ENCODE measurements at places on chromosomes 1 and 21. TPM values are rescaled to one million over a fixed set of nuclear protein-coding genes. Genes with fewer than 3 reads are reported as not detected.

DONSON gene
- 13.3 TPM for total RNA-seq

CNIH3 gene
- total RNA-seq, result 7.0 TPM

DNA sequence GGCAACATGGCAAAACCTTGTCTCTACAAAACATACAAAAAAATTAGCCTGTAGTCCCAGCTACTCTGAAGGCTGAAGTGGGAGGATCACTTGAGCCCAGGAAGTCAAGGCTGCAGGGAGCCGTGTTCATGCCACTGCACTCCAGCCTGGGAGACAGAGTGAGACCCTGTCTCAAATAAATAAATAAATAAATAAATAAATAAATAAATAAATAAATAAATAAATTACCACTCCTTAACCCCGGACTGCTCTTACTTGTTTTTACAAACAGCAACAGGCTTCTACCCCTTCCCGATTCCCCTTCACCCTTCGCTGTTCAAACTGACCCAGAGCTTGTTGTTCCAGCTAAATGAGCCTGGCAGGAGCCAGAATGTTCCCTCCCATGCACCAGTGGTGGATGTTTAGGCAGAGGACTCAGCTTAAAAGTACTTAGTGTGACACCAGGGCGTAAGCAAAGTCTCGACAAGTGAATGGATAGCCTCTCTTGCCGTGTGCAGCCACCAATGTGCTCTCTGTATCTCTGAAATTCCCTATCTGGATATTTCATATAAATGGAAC is 21.5 kb upstream of the PADI3 start:
- DNase-seq, result peak; percentile 78
- H3K27ac ChIP-seq, result peak overlapping the region; percentile 10
- no peak overlapping the region for H3K4me3 ChIP-seq

GRCh38 chr1:58607391-58607790 is 30.3 kb upstream of the TACSTD2 start:
- DNase-seq, result no peak
- H3K4me1 ChIP-seq, result no peaks in the 10 kb centered on the region
- H3K36me3 ChIP-seq, result no peaks in the 10 kb centered on the region
- H3K4me3 ChIP-seq, result no peak overlapping the region
- H3K27ac ChIP-seq, result no peak overlapping the region
- H3K27me3 ChIP-seq, result no peaks in the 10 kb centered on the region

DNA sequence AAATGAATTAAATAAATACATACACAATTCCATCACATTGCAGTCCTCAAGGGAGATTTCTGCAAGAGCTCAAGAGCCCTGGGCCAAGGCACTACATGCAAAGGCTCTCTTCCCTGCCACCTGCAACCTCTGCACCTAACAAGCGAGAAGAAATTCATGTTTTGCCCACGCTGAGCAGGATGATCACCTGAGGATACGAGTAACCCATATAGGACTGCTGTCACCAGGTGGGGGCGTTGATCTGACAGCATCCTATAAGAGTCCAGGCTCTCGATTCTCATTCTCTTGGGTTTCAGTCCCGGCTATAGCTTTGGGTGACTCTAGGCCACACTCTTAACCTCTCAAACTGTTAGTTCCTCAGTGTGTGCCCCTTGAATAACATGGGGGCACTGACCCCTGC is 18.7 kb upstream of the SPOCD1 start:
- peaks cover 14% of the 10 kb centered on the region for H3K4me1 ChIP-seq
- H3K27me3 ChIP-seq, result no peaks in the 10 kb centered on the region
- DNase-seq, result no peak
- H3K36me3 ChIP-seq, result no peaks in the 10 kb centered on the region
- H3K27ac ChIP-seq, result no peak overlapping the region

GRCh38 chr1:167122568-167122967 is 28.7 kb downstream of the STYXL2 start:
- DNase-seq, result no peak
- no peaks in the 10 kb centered on the region for H3K36me3 ChIP-seq
- no peak overlapping the region for H3K27ac ChIP-seq
- H3K27me3 ChIP-seq, result no peaks in the 10 kb centered on the region
- H3K4me3 ChIP-seq, result no peak overlapping the region

DNA sequence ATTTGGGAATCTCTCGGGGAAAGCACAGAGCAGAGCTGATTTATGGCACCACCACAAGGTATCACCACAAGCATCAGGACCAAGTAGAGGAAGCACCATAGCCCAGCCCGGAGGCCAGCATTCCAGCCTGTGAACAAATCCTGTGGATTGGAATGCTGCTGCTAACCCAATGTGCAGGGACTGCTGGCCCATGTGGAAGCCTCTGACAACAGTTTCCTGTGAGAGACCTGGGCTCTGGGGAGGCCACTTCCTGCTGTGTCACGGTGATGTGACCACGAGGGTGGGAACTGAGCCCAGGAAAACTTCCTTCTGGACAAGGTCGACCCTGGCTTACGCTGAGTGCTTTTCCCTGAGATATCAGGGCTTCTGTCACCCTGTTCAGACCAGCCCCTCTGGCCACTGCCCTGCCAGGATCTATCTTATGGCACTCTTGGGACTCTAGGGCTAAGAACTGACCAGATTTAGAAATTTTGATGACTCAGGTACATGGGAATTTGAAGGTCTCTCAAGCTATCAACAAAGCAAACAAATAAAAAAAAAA is 88.3 kb upstream of the NGF start:
- H3K27ac ChIP-seq, result peak overlapping the region; percentile 77
- peak; percentile 72 for DNase-seq
- H3K4me3 ChIP-seq, result no peak overlapping the region
- no peaks in the 10 kb centered on the region for H3K36me3 ChIP-seq

DNA sequence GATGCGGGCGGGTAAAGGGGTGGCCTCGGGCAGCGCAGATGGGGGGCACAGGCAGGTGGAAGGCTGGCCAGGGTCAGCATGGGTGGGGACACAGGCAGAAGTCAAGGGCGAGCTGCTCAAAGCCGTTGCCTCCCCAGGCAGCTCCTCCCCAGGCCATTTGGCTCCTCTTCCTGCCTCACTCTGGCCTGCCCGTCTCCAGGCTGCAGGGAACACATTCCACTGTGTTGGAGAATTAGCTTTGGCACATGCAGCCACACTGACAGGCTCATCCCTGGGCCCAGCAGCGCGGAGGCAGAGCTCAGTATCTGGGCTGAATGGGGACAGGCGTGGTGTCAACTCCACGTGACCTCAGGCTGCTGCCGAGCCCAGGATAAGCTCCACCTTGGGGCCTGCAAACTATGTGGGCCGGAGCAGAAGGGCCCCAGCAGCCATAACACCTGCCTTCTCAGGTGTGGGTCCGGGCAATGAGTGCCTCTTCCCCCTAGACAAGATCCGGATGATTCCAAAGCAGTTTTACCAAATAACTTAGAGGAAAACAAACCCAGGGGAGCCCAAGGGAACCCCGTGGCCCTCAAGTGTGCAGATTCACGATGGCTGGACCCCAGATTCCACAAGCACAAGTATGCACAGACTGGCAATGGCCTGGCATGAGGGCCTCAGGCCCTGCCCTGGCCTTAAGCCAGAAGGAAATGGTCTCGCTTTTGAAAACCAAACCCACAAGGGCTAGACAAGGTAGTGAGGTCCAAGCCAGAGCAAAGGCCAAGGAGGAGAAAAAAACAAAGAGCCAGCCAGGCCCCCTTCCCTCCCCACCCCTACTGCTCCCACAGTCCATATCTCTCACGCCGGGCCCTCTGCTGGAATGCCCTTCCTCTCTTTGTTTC is 40.2 kb downstream of the HSPG2 start:
- H3K36me3 ChIP-seq, result peaks cover 24% of the 10 kb centered on the region
- peak; percentile 76 for DNase-seq
- H3K27ac ChIP-seq, result peak overlapping the region; percentile 37
- H3K4me3 ChIP-seq, result no peak overlapping the region

GRCh38 chr1:47814612-47815395 is 182.4 kb downstream of the TRABD2B start:
- H3K27me3 ChIP-seq, result no peaks in the 10 kb centered on the region
- no peaks in the 10 kb centered on the region for H3K4me1 ChIP-seq
- no peak overlapping the region for H3K4me3 ChIP-seq
- no peaks in the 10 kb centered on the region for H3K36me3 ChIP-seq
- H3K27ac ChIP-seq, result no peak overlapping the region
- no peak for DNase-seq

Measured in thyroid gland (tissue), 4 donors.